T-cell (primary cell): ENCODE measurements at places on chromosomes 4 and X.

GRCh38 chr4:5341526-5341925 is 290.2 kb downstream of the STK32B start:
- no peak for DNase-seq

DNA sequence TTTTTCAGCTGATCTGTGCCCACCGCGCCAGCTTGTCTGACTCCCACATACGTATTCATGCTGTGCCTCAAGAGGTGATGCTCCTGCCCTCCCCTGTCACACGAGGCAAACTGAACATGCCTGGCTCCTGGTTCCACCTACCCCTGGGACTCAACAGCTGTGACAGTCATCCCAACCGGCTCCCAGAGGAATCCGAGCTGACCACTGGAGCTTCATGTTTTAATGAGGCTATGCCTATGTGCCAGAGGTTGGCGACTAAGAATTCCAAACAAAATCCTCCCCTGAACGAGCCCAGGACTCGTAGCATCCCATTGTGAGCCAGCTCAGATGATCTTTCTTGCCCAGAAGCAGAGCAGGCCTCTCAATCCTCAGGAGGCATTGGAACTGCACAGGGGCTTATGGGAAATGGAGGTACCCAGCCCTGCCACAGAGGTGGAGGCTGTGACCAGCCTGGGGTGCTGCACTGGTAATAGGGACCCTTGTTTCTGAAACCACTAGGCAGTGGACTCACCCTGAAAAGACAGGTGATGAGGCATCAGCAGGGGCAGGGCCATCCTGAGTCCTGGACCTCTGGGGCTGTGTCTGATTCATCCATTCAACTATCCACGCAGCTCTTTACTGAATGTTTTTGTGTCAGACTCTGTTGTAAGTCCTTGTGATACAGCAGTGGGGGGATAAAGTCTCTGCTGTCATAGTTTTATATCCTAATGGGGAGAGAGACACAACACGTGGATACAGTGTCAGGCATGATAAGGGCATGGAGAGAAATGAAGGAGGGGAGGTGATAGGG is 325.0 kb downstream of the EVC2 start:
- no peak for DNase-seq

DNA sequence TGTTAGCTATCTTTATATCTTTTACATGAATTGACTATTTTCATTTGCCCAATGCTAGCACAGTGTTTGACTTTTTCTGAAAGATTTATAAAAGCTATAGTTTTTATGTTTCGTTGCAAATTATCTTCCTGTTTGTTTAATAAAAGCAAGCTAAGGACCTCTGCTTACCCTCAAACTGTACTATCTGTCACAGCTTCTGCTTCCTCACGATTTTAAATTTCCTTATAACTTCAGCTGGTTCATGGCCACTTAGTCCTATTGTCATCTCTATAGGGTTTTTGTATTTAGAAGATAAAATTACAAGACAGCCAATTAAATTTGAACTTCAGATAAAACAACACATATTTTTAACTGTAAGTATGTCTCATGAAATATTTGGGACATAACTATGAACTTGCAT is 494.0 kb downstream of the PDGFC start:
- DNase-seq = no peak

GRCh38 chr4:14602206-14602605 is 400.1 kb upstream of the CPEB2 start:
- DNase-seq = no peak

DNA sequence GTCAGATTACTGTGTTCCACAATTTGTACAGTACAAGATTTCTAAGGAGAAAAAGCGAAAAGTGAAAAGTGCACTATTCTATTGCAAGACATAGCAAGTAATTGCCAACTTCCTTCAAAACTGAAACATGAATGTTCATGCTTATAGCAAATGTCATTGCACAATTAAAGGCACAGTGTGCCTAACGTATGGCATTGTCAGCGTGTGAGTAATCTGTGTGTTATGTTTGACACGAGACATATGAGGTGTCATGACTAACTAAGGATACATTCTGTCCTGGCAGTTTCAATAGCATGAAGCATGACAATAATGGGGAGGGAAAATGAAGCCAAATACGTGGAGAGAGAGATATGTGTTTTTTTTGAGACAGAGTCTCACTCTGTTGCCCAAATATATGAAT is 33.6 kb upstream of the TBC1D9 start:
- DNase-seq = no peak

DNA sequence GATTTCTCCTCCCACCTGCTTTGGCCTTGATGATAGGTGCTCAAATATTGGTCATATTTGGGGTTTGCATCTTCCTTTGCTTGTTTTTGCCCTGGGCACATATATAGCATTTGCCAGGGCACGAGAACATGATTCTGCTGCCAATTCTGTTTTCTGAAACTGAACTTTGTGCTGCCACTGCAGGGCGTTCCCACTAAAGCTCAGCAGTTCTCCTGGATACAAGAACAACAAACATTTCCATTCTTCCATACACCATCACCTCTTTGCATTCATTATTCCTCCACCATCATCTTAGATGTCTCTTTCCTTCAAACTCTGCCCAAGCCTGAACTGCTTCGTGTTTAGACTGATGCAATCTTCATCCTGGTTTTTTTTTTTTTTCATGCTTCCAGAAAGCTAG is 36.3 kb upstream of the GATB start:
- no peak for DNase-seq

DNA sequence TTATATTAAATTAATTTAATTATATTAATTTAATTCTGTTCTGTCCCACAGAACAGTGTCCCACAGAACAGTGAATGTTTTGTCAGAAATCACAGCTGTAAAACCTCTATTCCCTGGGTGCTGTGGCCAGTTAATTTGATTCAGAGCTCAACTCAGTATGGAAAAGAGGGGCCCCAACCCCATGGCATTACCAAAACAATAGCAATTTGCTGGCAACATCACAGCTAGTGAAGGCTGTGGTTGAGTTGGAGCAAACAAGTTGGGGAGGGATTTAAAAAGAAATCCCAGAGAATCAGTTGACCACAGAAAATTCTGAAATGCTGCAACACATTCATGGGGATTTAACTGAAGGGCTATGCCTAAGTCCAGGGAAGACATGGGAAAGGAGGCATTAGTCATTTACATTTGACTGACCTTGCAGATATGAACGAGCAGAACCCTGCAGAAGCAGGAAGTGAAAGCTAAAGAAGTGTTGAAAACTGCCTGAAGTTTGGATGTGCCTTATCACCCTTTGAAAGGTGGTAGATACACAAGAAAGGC is 30.1 kb downstream of the PDHA2 start:
- DNase-seq = no peak

DNA sequence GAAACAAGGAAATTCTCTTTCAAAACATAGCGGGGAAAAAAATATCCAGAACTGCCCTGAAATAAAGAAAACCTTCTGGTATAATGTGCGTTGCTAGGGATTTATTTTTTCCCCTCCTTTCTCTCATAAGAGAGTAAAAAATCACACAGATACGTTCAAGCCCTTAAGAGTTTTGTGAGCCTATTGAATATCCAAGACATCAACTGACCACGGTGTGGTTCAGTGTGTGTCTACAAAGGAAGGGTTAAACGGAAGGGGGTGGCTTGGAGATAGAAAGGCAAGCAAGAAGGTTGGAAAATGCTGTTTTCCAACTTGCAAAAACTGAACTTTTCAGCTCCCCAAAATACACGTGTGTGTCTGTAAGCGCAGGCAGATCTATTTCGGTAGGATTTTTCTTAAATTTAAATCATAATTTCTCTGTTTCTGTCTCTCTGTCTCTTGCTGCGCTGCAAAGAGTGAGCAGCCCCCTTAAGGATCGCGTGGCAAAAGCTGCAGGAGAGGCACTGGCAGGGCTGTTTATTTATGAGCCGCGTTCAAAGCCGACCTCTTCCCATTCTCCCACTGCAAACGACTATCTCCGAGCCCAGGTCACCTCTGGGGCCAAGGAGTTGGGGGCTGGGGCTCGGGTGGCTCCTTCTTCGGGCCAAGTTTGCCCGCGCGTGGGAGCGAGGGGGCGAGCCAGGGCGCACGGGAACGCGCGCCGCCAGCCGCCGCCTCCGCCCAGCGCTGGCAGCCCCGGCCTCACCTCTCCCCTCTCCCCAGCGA is 492 bp upstream of the SLIT2 start:
- no peak for DNase-seq

DNA sequence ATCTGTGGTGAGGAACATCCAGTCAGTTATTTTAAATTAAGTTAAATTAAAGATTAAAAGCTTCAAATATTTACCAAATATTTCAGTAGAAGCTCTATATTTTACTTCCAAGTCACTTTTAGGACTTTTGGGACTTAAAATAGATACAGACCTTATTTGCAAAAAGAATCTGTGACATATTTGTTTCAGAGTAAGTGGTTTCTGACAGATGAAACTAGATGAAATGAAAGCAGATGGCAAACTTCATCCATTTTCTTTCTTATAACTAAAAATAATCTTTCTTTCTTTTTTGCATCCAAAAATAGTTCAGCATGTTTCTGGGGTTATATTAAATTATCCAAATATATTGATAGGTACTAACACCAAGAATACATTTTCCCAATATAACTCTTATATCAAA is 6.6 kb upstream of the UTP3 start:
- no peak for DNase-seq
